Diencephalon (tissue), 1 donor: ENCODE measurements at places on chromosomes 4 and X. TPM values are rescaled to one million over a fixed set of nuclear protein-coding genes. Genes with fewer than 3 reads are reported as not detected.

BEND2 gene
- not detected for total RNA-seq

RASL11B gene
- total RNA-seq, result 6.7 TPM

SMPX gene
- total RNA-seq, result not detected

EPHA5 gene
- 84.4 TPM for total RNA-seq

PNMA3 gene
- total RNA-seq, result 25.1 TPM
